ENCODE measurements at places on chromosomes 12 and 14.

DNA sequence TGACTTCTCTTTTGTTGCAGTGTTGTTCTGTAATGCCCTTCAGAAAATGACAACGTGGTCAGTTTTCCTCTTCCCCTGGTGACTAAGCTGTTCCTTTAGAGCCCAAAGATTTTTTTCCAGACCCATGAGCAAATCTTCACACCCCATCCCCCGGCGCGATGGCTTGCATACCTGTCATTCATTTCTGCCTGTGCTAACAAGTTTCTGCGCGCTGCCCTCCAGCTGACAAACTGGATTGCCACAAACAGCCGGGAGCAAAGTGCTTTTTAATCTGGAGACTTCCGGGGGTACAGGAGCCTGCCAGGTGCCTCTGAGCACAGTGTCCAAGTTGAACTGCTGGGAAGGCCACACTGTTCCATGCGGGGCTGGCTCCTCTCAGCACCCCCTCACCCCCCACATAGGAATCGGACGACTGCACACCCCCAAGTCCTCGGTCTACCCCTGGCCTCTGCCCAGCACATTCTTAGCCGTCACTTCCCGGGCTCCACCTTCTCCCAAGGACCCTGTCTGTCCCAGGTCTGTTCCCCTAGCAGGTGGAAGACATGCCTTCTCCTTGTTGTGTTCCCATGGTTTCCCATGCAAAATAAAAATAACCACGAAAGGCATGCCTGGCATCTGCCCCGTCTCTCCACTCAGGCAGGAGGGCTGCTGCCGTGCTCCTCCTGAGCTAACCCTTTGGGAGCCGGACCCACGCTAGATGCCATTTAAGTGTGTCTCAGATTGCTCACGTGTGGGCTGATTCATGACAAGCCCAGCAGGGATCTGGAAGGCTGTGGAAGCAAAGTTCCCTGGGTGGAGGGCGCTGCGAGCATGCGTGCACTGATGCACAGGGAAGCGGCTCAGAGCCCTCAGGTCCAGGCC, 14.1 kb downstream of the RILPL1 start:
- no peak for DNase-seq

- peak; percentile 95 for DNase-seq
Measured at GRCh38 chr12:106288494-106289195, 13.9 kb upstream of the TCP11L2 start.

DNA sequence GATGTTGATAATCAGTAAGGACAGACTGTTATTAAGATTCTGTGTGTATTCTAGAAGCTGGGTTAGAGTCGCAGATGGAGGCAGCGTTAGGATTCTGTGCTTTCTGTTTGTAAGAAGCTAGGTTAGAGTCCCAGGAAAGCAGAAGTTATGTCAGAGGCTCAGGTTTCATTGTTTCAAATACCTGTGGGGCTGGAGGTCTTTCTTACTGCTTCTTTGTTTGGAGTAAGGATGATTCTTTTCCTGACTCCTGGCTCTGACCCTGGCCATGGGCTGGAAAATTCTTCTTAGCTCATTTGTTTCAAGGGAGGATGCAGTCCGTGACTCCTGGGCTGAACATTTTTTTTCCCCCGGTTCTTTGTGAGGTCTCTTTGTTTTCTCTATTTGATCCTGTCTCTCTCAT, 5.2 kb downstream of the MUCL1 start:
- no peak for DNase-seq

GRCh38 chr12:132356691-132357622, 27.6 kb upstream of the GALNT9 start:
- peak; percentile 60 for DNase-seq

DNA sequence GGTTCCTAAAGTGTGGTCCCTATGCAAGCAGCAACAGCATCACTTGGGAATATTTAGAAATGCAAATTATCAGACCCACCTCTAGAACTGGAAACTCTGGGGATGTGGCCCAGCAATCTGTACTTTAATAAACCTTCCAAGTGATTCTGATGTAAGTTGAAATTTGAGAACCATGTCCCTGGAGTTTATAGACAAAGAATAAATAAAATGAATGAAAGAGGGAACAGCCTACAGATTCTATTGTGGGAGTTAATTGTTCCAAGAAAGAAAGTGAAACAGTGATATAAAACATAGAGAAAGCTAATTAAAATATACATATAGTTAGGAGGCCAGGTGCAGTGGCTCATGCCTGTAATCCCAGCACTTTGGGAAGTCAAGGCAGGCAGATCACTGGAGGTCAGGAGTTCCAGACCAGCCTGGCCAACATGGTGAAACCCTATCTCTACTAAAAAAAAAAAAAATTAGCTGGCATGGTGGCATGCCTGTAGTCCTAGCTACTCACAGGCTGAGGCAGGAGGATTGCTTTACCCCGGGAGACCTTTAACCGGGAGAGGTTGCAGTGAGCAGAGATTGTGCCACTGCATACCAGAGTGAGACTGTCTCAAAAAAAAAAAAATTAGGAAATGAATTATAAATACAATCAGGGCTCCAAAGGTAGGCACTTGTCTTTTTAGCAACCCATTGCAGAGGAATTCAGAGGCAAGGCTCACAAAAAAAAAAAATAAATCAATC, 507.5 kb downstream of the NAV3 start:
- no peak for DNase-seq

- no peak for DNase-seq
Measured at GRCh38 chr12:95603351-95604145, 52.3 kb upstream of the USP44 start.

DNA sequence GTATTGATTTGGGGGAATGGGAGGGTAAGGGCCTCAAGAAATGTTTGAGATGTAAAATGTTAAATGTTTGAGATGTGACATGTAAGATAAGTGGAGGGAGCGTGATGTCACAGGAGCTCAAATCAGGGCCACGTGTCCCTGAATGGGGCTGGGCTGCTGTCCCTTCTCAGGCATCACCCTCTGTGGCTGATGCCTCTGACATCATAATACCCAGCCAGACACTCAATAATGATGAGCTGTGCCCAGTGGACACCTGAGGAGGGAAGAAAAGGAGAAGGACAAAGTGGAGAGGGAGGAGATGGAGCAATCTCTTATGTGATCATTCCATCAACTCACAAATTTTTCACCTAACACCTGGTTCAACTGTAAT, 120.8 kb downstream of the SAMD4A start:
- DNase-seq: no peak

DNA sequence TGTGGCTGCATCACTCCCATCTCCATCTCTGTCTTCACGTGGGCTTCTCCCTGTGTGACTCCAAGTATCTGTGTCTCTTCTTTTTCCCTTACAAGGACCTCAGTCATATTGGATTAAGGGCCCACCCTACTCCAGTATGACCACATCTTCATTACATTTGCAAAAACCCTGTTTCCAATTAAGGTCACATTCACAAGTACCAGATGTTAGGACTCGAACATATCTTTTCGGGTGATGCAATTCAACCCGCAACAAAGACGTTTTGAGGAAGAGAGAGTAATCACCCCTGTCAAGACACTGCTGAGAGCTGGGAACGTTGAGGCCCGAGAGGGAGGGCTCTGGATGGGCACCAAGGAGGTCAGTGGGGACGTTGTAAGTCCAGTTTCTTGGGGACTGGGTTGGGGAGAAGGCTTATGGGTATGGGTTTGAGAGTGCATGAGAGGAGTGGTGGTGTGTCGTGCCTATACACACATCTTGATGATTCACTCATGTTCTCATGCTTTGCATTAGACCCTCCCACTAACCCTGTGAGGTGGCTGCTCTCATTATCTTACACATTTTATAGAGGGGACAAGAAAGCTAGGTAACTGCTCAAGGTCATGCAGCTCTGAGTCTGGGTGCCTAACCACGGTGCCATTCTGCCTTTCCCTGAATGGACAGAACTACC, 12.1 kb upstream of the IFI27 start:
- DNase-seq: no peak

GRCh38 chr12:2453761-2454090, 341.0 kb upstream of the FKBP4 start:
- DNase-seq: no peak

GRCh38 chr14:86237733-86238132, 707.8 kb downstream of the FLRT2 start:
- DNase-seq: no peak

- DNase-seq: no peak
Measured at GRCh38 chr14:50028458-50028857, 87.9 kb downstream of the VCPKMT start.

- no peak for DNase-seq
Measured at GRCh38 chr12:132196038-132196872, 52.0 kb downstream of the NOC4L start.

- DNase-seq: no peak
Measured at GRCh38 chr12:26551385-26551784, 281.6 kb downstream of the ITPR2 start.

- no peak for DNase-seq
Measured at GRCh38 chr12:68200854-68201253, 24.8 kb downstream of the IL26 start.

DNA sequence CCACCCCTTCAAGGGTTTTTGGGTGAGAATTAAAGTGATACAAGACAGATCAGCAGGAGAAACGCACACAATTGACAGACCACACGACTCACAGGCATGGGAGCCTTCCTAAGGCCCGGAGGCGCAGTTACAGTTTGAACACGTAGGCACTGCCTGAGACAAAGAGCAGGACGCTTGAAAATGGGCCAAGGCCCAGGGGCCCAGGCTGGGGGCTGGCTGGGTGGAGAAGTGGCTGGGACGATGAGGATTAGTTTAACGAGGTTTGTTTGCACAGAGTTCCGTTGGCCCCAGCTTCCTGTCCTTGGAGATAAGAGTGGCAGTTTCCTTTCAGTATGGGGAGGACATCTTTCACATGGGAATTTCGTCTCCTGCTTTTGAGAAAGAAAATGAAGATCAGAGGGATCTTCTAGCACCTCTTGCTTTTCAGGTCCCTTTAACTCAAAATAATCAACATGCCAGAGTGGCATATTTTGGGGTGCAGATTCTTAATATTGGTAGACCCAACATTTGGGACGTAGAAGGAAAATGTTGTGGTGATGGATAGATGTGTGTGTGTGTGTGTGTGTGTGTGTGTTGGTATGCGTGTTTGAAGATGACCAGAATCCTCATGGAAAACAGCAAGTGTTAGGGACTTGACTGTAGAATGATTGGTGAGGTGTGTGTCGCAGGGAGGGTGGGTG, 44.6 kb downstream of the DLK1 start:
- DNase-seq: no peak

GRCh38 chr12:132582058-132582420, 28.3 kb downstream of the LRCOL1 start:
- no peak for DNase-seq

- peak; percentile 35 for DNase-seq
Measured at GRCh38 chr12:55816881-55817344, 611 bp downstream of the SARNP start.

DNA sequence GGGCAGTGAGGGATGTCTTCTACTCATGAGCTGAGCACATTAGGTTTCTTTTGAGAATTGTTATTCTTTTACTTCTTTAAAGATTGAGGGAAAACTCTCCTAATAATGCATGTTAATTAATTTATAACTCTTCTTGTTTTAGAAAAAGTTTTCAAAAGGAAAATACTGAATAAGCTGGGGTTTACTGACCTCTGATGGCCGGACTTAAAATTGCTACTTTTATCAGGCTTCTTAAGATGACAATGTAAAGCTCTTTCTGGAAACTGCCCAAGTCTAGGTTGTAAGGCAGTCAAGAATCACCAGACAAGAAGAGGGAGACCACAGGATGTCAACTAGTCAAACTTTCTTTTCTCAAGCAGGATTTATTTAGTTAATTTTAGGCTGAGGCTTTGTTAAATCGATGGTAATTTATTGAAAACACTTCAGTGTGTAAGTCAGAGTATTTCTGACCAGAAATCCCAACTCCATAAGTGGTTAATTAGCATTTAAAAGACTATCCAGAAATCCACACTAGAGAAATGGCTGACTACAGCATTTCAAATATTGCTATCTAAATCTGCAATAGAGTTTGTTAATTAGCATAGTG, 82.1 kb downstream of the AVPR1A start:
- DNase-seq: peak; percentile 78

DNA sequence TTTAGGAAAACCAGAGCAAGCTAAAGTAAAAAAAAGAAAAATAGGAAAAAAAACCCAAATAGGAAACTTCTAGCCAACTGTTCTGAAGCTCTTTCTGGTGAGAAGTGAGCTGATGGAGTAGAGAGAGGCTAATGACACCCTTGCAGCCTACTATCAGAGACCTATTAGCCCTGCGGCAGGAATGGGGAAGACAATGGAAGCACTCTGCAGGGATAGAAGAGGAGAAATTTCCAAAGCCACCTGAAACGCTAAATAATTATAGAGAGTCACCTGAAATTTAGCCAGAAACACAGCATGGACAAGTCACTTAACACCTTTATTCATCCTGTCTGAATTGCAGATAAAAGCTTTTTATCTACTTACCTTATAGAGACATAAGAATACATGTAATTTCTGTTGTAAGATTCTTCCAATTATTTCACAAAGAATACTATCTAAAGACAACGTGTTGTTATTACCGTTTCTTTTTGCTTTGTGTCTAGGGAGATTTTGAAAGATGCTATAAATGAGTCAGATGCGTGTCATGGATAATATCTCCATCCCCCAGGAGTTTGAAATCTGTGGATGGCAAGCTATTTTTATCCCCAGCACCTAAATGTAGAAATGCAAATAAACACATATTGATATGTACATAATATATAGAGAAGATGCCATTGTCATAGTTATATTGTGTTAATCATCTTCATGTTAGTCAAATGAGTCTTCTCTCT, 138.6 kb downstream of the TPH2 start:
- DNase-seq: peak; percentile 5

GRCh38 chr12:54041097-54041690, 8.3 kb downstream of the HOXC5 start:
- DNase-seq: no peak

DNA sequence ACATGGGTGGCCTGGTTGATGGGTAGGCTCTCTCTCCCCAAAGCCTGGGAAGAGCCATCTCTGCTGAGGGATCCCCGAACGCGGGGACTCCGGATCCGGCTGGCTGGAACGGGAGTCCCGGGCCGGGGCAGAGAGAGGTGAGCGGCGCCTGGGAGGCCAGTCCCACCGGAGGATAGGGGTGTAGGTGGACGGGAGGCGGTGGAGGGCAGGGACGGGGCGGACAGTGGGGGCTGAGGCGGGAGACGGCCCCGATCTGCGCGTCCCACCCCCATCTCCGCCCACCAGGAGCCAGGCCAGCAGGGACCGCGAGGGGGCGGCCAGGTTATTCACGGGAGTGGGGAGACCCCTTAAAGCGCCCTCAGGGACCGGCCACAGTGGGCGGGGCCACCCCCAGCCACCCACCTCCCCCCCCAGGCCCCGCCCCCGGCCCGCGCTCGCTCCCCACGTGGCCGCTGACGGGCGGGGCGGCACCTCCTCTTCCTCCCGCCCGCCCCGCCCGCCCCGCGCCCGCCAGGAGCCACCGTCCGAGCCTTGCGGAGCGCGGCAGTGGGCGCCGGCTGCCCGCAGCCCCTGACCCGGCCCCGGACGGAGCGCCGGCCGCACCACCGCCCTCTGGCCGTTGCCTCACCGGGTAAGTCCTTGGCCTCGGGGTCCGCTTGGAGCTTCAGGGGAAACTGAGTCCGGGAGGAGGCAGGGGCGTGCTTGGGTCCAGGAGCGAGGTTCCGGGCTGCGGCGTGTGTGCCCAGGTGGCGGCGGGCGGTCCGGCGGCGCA, at the start of gene INF2:
INF2 (plus strand) TSS at position 510 of the 772 bp plus-strand sequence. CDS start 11,748 bp downstream, outside the sequence.
- DNase-seq: peak; percentile 58

GRCh38 chr12:101823891-101824290, 6.9 kb downstream of the GNPTAB start:
- peak; percentile 43 for DNase-seq

All from RKO (cell line).